HAP-1 (cell line): ENCODE measurements at places on chromosomes 4 and X.

DNA sequence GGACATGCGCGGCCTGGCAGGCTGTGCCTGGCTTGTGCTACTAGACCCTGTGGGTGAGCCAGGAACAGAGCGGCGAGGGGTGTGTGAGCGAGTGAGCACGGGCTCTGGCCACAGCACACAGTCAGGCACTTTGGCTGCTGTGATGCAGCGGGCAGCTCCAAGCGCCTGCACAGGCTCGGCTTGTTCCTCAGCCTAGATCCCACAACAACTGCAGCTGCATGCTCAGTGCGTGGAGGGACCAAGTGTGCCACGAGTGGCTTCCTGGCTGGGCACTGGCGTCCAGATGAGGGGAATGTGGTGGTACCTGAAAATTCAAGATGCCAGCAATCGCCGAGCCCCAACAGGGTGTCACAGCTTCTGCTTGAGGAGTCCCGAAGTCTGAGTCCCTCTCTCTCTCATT is 1056.6 kb downstream of the RAPGEF2 start:
- no peak for DNase-seq

- no peak for DNase-seq
Observed at GRCh38 chr4:128168701-128169100, 107.6 kb downstream of the LARP1B start.

GRCh38 chr4:43682551-43682950 is 766.1 kb downstream of the KCTD8 start:
- DNase-seq, result no peak

- no peak for DNase-seq
Observed at GRCh38 chrX:57951666-57952319, 41.5 kb upstream of the ZXDA start.

GRCh38 chr4:155383541-155383940 is 6.8 kb upstream of the MAP9 start:
- no peak for DNase-seq

DNA sequence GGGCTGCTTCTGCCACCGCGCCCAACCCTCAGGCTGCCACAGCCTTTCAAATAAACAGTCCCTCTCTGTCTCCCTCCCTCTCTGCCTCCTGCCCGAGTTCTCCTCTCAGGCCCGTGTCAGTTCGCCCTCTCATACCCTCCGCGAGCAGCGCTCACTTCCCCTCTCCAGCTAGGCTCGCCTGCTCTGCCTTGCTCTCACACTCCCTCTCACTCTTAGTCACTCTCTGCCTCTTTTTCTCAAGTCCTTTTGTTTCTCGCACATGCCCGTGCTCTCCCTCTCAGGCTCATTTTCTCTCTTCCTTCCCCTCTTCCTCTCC is 3.2 kb downstream of the EFNB1 start:
- peak; percentile 59 for DNase-seq

GRCh38 chr4:173793937-173794510 is 264.0 kb upstream of the HAND2 start:
- no peak for DNase-seq

GRCh38 chr4:68324519-68325262 is 25.2 kb downstream of the YTHDC1 start:
- DNase-seq, result no peak

GRCh38 chr4:19683426-19683825 is 568.3 kb upstream of the SLIT2 start:
- DNase-seq, result no peak

DNA sequence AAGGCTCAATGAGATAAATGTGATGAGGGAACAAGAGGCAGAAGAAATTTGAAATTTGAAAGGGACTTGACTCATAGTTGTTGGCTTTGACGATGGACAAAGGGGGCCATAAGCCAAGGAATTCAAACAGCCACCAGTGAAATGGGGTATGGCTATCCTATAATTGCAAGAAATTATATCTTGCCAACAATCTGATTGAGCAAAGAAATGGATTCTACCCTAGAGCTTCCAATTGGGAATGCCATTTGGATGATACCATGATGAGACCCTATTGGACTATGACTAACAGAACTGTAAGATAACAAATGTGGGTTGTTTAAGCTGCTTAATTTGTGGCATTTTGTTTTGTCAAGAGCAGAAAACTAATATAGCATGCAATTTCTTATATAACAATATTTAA is 270.1 kb upstream of the ARSJ start:
- no peak for DNase-seq

GRCh38 chr4:42914937-42915336 is 22.4 kb downstream of the GRXCR1 start:
- DNase-seq, result no peak

GRCh38 chrX:31796624-31797023 is 724.8 kb upstream of the FTHL17 start:
- no peak for DNase-seq

- no peak for DNase-seq
Observed at GRCh38 chr4:14434483-14434882, 567.8 kb upstream of the CPEB2 start.

DNA sequence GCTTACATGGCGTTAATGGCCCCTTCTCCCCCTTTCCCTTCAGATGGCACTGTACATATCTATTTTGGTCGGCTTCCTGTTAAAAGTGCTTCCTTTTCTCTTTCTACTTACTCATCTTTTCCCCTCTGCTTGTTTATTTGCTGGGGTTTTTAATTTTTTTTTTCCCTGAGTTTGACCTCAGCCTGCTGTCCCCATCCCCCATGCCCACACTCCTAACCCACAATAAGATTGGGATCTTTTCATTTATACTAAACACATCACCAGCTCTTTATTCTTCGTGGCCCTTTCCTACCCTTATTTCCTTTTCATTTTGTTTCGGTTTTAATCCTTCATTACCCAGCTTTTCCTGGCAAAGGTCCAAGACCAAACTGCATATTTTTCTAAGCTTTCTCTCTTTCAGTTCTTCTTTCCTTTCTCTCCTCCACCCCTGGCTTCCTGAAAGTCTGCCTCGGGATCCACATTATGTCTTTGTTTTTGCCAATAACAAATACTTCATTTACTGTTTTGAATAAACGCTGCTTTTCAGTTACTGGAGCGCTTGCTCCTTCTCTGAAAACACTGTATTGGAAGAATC is 152.0 kb upstream of the USP9X start:
- DNase-seq, result peak; percentile 71

GRCh38 chrX:108250654-108251579 is 159.3 kb downstream of the ATG4A start:
- DNase-seq, result no peak

DNA sequence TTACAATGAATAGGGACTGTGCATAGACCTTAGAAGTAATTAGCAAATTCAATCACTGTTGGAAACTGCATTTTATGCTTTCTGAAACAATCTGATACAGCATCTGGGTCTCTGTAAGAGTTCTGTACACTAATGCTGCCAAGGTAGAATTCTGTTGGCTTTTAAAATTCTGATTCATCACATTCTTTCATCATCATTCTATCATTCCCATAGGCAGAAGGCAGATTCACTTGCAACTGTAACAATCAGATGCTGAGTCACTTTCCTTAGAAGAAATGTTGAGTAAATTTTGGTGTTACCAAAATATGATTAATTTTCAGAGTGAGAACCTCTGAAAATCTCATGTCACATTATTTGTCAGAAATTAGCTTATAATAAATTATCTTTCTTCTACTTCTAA is 267.2 kb downstream of the MAPK10 start:
- no peak for DNase-seq

DNA sequence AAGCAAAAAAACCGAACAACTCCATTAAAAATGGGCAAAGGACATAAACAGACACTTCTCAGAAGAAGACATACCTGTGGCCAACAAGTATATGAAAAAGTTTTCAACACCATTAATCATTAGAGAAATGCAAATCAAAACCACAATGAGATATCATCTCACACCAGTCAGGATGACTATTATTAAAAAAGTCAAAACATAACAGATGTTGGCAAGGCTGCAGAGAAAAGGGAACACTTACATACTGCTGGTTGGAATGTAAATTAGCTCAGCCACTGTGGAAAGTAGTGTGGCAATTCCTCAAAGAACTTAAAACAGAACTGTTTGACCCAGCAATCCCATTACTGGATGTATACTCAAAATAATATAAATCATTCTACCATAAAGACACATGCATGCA is 436.3 kb downstream of the KLHL13 start:
- DNase-seq, result no peak

- DNase-seq, result no peak
Observed at GRCh38 chrX:154322890-154323289, 27.3 kb downstream of the TKTL1 start.

DNA sequence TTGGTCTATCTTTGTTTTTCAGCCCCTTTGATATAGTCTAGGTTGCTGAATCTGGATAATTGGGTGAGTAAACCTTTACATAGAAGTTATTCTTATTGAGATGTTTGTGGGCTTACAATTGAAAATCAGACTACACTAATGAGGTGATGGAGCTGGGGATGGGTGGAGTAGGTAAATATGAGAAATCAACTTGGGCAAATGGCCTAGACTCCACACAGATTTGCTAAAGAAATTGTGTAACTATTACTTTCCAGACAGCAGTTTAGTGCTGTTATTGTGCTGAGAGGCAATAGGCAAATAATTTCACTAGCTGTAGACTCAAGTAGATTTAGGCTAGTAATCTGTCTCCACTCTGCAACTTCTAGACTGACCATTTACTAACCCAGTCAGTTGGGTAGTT is 8.2 kb downstream of the DIAPH2 start:
- no peak for DNase-seq

DNA sequence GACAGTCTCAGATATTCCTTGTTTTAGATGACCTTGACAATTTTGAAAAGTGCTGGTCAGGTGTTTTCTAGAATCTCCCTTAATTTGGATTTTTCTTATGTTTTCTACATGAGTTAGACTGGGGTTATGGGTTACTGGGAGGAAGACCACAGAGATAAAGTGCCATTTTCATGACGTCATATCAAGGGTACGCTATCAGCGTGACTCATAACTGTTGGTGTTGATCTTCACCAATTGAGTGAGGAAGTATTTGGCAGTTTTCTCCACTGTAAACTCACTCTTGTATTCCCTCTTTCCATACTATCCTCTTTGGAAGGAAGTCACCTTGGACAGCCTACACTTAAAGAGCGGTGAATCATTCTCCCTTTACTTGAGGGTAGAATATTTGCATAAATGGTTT is 56.9 kb downstream of the MAGEC1 start:
- no peak for DNase-seq

DNA sequence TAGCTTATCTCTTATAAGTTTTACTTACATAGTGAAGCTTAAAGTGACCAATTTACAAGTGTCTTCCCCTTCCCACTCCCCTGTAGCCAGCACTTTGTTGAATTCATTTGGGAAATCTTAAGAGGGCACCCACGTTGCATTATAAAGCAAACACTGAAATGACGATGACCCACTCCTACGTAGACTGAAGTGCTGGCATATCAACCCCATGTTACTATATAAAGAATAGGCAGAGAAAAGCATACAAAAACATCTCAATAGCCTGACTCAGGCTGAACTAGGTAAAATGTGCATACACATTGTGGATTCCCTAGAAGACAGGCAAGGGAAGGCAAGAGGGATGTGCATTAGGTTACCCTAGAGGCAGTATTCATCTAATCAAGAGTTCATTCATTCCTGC is 313.4 kb downstream of the TENM3 start:
- no peak for DNase-seq
